ENCODE measurements at places on chromosomes 6 and 20.

GRCh38 chr6:125154118-125154760 lies 666 bp downstream of the TPD52L1 start:
- peak; percentile 2 for DNase-seq

- DNase-seq: no peak
These were observed 4.8 kb downstream of the GMNN start for GRCh38 chr6:24779416-24780016.

- no peak for DNase-seq
These were observed 5.9 kb upstream of the UNC93A start for GRCh38 chr6:167285077-167285770.

GRCh38 chr20:47432834-47433210 lies 68.9 kb upstream of the NCOA3 start:
- DNase-seq: no peak

DNA sequence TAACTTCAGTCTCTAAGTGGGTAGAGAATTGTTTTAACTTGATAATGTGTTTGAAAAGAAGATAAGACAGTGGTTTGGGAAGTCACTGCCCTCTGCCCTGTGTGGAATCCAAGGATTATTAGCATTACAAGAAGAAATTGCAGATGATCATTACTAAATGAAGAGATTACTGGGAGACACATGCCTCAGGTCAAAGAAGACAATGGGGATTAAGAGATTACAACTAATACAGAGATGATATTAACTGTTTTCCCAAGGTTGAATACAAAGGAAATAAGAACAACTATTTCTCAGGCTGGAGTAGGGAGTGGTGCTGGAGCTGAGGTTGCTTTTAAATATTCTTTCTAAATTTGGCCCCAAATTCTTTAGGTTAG lies 166.0 kb downstream of the TRMT11 start:
- no peak for DNase-seq

DNA sequence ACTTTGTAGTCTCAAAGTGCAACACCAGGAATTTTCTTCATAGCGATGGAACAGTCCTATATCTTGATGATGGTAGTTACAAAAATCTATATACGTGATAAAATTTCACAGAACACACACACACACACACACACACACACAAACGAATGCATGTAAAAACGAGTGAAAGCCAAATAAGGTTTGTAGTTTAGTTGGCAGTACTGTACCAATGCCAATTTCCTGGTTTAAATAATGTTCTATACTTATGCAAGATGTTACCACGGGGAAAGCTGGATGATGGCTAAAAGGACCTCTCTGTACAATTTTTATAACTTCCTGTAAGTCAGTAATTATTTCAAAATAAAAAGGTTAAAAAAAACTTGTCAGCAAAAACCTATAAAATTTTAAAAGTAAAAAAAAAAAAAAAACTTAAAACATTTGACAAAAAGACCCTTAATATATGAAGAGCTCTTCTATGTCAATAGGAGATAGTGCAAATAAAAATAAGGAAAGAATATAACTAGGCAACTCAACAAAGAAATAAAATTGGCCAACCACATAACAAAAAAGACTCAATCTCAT lies 37.6 kb downstream of the PDSS2 start:
- DNase-seq: no peak

GRCh38 chr20:53769041-53769440 lies 175.4 kb upstream of the ZNF217 start:
- DNase-seq: no peak

GRCh38 chr6:26457264-26457805 lies 420 bp upstream of the BTN2A1 start:
- DNase-seq: no peak

- DNase-seq: no peak
These were observed 629.3 kb downstream of the GRIK2 start for GRCh38 chr6:102022803-102023202.

DNA sequence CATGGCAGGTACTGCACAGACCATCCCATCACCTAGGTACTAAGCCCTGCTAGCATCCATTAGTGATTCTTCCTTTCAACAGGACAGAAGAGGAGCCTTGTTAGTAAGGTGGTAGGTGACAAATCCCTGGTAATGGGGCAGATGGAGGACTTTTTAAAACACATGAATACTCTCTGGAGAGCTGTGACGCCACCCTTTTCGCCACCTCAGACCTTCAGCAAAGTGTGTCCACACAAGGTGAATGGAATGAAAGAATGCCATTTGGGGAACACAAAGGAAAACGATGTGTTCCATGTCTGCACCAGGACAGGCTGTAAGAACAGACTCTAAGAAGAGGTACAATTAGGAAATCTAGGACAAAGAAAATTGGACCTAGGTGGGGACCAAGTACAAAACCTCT lies 110.5 kb upstream of the CARMIL1 start:
- no peak for DNase-seq

GRCh38 chr20:25197183-25197869 lies 1.8 kb downstream of the ENTPD6 start:
- DNase-seq: no peak

DNA sequence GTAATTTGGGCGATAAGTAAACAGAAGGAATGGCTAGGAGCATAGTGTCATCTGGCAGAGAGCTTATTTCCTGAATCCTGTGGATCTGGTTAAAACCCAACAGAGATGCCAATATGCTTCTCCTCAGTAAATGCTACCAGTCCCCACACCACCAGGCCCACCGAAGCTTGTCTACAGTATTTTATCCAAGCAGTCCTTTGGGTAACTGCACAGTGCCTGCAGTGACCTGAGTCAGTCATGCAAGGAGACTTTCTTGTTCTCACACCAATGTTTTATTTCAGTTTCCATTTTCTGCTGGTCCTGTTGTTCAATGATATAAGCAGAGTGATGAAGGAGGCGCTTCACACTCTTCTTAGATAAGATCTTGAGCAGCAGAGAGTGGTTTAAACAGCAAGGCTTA lies 326.3 kb downstream of the RIMS1 start:
- DNase-seq: no peak

- DNase-seq: no peak
These were observed 8.1 kb upstream of the HBS1L start for GRCh38 chr6:135062735-135063134.

DNA sequence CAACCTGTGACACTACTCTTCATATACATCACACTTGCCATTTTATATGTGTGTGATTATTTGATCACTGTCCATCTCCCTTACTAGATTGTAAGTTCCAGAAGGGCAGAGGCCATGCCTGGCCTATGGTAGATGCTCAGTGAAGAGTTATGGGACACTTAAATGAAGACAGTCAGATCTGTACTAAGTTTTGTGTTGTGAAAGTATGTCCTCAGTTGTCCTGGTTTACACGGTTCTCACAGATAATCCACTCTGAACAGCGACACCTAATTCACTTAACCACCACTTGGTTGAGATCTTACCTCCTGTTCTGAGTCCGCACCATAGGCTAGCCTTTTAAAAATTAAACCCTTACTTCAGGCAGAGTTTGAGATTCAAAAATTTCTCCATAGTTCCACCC lies 434.1 kb upstream of the SOX4 start:
- no peak for DNase-seq

- DNase-seq: no peak
These were observed 11.4 kb upstream of the PARD6B start for GRCh38 chr20:50720026-50720425.

GRCh38 chr6:131740161-131740560 lies 29.3 kb upstream of the CTAGE9 start:
- DNase-seq: no peak

GRCh38 chr6:16712255-16712930 lies 48.9 kb downstream of the ATXN1 start:
- peak; percentile 62 for DNase-seq

GRCh38 chr6:39695447-39695846 lies 29.8 kb downstream of the KIF6 start:
- DNase-seq: no peak

GRCh38 chr6:101572627-101573026 lies 179.1 kb downstream of the GRIK2 start:
- DNase-seq: no peak

- no peak for DNase-seq
These were observed 61.0 kb upstream of the CDH4 start for GRCh38 chr20:61191096-61191495.

DNA sequence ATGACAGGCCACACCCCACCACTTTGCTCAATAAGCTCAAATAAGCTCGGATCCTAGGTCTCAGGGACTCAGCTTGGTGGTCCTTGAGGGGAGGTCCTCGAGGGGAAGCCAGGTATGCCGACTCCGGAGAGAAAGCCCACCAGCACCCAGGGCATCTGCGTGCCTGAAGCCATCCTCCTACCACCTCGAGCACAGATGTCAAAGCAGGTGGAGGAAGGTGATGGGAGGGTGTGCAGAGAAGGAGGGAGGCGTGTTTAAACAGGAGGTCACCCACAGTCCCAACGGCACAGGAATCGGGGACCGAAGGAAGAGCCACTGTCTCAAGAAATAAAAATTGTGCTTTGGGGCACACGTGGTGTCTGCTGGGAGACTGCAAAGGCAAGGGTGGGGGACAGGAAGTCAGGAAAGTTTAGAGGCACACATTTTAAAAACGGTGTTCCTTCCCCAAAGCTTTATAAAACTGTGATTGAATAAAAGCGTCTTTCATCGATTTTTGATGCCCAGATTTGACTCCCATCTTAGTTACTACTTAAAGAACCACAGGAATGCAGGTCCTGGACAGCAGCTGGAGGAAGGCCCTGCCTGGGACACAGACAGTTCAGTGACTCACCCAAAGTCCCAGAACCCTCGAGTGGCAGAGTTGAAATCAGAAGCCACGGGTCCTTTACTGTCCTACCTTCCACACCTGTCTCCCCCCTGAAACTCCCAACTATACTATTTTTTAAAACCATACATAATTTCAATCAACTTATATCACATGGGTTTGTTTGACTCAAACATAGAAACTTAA lies 221.0 kb upstream of the PDE10A start:
- DNase-seq: no peak

DNA sequence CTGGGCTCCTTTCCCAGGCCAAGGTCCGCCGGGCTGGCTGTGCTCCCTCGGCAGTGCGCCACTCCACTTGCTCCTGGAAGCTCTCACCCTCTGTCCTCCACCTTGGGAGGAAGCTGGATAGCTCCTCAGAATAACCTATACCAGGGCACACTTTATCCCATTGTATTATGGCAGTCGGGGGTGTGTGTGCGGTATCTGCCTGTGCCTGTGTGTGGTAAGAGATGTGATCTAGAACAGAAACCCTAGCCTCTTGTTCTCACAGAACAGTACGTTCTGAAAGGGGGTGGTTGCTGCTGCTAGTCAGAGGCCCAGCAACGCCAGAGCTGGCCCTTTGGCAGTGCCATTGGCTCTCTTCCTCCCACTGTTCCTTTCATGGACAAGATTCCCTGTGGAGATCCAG lies 168.4 kb downstream of the TBXT start:
- no peak for DNase-seq

GRCh38 chr6:168834801-168835200 lies 393.8 kb downstream of the SMOC2 start:
- no peak for DNase-seq

GRCh38 chr6:149608381-149608982 lies 40.0 kb downstream of the KATNA1 start:
- DNase-seq: no peak

- DNase-seq: no peak
These were observed 70.3 kb upstream of the DSP start for GRCh38 chr6:7471171-7471570.

DNA sequence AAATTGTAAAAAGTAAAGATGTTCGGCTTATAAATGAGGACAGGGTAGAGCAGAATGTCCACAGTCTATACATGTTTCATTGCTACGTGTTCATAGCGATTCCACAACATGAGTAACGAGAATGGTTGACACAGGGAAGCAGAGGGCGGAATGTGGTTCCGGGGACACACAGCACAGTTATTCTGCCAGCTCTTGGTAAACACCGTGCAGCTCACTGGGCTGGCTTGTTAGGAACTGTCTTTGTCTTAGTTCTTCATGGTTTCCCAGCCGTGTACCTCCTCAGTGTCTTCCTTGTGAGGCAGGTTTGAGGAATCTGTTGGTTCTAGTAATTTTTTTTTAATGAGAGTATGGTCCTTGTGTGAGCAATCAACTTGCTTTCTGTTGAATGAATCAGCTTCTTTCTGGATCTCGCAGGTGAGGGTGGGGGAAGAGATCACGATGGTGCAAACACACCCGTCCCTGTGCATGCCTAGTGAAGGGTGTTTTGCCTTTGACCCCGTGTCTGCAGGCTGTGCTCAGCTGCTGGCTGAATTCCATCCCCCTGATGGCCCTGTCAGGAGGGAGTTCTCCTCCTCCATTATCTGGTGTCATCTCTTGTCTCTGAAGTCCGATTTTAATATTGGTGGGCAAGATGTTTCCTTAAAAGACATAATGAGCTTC lies 168.2 kb downstream of the SMOC2 start:
- no peak for DNase-seq

DNA sequence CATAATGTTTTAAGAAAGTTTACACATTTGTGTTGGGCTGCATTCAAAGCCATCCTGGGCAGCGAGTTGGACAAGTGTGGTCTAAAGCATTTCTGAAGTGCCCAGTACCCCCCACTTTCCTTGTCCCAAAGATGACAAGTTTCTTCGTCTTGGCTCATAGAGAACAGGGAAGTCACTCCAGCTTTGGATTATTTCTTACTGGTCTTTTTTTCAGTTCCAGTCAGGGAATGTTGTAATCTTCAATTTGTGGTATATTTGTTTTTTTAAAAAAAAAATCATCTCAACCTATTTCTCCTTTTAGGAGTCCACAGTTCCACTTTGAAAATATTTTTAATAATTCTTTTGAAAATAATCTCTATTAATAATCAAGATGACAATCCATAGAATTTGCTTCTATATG lies 34.0 kb downstream of the SLX4IP start:
- DNase-seq: no peak

DNA sequence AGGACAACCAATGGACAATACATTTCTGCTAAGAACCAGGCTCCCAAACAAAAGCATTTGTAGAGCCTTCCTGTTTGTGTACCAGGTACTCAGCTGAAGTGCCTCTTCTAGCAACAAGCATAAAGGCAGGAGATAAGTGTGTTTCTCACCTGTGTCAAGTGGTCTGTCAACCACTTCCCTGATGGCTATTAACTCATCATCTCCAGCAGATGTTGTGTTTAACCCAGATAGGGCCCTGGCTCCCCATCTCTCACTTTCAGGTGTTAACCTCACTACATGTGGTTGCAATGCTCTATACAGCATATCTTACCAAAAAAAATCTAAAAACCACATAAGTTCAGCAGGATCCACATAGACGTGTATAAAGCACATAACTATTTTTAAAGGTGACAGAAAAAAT lies 9.6 kb upstream of the IL17A start:
- DNase-seq: no peak

DNA sequence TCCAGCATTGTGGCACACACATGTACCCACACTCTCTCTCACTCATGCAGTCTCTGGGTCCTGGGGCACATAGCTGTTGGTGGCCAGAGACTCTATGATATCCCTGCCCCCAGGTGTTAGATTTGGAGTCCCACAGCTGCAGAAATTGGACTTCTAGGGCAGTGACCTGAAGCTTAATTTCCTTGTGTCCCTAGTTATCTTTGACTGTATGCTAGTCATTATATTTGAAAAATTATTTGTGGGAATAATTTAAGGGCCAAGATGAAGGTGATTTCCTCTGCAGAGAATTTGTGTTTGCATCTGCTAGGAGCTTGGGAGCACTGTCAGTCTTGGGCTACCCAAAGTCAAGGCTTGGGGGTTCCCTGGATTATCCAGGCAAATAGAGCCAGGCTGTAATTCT lies 50.1 kb downstream of the ZBTB9 start:
- no peak for DNase-seq
